Smooth muscle cell of the coronary artery (primary cell): ENCODE measurements at places on chromosomes 13 and 19. TPM values are rescaled to one million over a fixed set of nuclear protein-coding genes. Genes with fewer than 3 reads are reported as not detected.

TNFSF13B gene
- total RNA-seq, result 0.60 and 7.3 TPM in 2 replicates

VAV1 gene
- not detected in 2 replicates for total RNA-seq

ZNF835 gene
- total RNA-seq, result 0.08 and 3.4 TPM in 2 replicates

AZU1 gene
- not detected in 2 replicates for total RNA-seq

AP2S1 gene
- 168 and 192 TPM in 2 replicates for total RNA-seq

SYNE4 gene
- total RNA-seq, result 0.08 TPM in 1 of 2 replicates, not detected in the other

USPL1 gene
- total RNA-seq, result 4.7 and 12.7 TPM in 2 replicates

ZNF253 gene
- 1.1 and 2.7 TPM in 2 replicates for total RNA-seq

COX7A1 gene
- 50.9 and 81.3 TPM in 2 replicates for total RNA-seq

C1QTNF9 gene
- not detected in 2 replicates for total RNA-seq

PGLYRP1 gene
- total RNA-seq, result not detected in 2 replicates

SYCN gene
- total RNA-seq, result not detected in 2 replicates

STOML3 gene
- not detected in 2 replicates for total RNA-seq

CD22 gene
- 0.70 and 0.98 TPM in 2 replicates for total RNA-seq

ADGRE1 gene
- total RNA-seq, result 0.08 TPM in 1 of 2 replicates, not detected in the other

ZNF709 gene
- total RNA-seq, result 2.8 and 3.2 TPM in 2 replicates

IFI30 gene
- 6.1 and 16.7 TPM in 2 replicates for total RNA-seq

C5AR1 gene
- total RNA-seq, result 0.08 TPM in 1 of 2 replicates, not detected in the other
